ENCODE measurements at places on chromosomes 11 and 22.

DNA sequence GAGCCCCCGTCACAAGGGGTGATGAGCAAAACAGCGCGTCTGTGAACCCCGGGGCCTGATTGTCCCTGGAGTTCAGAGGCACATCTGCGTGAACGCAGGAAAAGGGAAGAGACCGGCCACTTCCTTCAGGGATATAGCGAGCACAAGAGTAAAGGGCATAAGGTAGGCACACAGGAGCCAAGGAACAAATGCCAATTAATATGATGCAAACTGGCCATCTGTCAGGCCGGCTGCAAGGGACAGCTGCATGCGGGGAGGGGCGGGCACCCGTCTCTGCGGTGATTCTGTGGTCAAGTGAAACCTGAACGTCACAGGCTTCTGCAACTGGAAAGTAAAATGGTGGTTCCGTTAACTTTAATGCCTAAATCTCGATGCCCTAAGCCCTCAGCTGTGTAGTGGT lies 64.7 kb downstream of the TRIM29 start:
- no peak for DNase-seq

GRCh38 chr11:67057205-67057672 lies 592 bp downstream of the RHOD start:
- no peak for DNase-seq

DNA sequence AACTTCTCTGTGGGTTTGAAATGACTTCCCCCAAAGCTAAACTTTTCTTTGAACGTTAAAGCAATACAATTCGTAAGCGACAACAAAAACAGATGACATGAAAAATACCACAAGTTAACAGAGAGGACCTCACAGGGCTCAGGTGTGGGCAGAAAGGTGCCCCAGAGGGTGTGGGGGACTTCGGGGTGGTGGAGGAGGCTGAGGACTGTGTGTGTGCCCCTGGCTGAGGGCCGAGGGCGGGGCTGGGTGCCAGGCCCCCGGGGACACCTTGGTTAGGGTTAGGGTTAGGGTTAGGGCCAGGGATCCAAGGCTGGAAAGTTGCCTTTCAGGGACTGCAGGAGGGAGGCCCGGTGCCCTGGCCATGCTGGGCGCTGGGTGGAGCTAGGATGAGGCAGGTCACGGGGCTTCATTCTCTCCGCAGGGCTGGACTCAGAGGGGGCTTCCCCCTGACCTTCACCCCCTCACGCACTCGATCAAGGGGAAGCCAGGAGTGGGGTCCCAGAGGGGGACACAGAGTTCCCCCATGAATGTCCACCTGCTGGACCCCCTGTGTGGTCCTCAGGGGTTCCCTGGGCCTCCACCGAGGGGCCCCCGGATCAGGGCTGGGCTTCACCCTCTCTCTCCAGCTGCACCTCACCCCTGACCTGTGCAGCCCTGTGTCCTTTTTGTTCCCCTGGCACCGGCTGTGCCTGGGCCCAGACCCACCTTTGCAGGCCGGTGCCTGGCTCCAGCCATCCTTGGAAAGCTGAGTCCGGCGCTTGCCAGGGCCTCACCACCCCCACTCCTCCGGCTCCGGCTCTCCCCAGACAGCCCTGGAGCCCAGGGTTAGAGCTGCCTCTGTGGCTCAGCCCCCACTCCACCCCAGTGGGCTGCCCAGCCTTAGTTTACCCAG lies 7.0 kb downstream of the TNNI2 start:
- no peak for DNase-seq

DNA sequence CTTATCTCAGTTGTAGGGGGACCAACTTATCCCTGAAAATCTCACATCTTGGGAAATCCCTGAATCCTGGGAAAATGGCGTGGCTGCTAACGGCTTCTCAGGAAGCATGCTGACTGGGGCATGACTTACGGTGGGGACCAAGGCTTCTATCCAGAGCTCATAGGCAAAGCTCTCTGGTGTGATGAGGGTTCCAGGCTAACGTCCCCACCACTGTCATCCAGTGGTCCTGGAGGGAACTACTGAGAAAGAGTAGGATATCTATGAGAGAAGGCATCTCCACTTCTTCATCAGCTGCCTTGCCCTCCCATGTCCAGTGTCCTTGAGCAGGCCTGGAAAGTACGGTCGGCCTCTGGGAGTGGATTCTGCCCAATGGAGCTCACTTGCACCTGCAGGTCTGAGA lies 210.4 kb upstream of the B3GAT1 start:
- no peak for DNase-seq

GRCh38 chr11:22828373-22828772 lies 1.2 kb downstream of the SVIP start:
- no peak for DNase-seq

Measured in stimulated activated CD4-positive, alpha-beta T cell treated with anti-CD3 and anti-CD28 coated beads, Interleukin-4, amount 100 ng/mL, for 1 hour (primary cell).